NCI-H460 (cell line): ENCODE measurements at places on chromosomes 2 and 18. TPM values are rescaled to one million over a fixed set of nuclear protein-coding genes. Genes with fewer than 3 reads are reported as not detected.

DNA sequence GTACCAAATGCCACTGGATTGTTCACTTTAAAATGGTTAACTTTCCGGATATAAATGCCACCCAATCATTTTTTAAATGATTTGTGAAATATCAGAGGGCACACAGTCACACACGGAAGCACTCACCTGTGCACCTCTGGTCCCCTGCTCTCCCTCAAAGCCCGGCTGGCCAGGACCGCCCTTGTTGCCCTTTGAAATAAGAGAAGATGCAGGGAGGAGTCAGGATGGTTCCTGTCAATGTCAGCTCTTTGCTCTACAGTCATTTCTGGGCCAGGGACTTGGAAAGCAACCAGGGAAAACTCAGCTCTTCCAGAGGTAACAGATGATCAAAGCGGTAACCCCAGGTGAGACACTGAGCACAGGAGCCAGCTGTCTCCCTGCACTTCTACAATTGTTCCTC is 60.7 kb downstream of the COL6A3 start:
- no peak for DNase-seq

DNA sequence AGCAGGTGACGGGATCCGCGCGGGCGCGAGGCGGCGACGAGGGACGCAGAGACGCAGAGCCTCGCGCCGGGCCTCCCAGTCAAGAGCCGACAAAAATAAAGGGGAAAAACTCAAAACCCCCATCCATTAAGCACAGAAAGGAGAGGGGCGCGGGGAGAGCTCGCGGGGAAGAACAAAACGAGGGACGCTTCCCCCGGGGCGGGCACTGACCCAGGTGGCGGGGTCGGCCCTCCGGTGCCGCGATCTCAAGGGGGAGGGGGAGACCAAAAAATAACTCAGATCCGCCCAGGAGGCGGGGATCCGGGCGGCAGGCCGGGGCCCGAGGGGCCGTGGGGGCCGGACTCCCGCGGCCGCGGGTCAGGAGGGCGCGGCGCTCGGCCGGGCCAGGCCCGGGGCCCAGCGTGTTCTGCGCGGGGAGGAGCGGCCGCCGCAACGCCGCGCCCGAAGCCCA is 597 bp downstream of the RNF103 start:
- no peak for DNase-seq

DNA sequence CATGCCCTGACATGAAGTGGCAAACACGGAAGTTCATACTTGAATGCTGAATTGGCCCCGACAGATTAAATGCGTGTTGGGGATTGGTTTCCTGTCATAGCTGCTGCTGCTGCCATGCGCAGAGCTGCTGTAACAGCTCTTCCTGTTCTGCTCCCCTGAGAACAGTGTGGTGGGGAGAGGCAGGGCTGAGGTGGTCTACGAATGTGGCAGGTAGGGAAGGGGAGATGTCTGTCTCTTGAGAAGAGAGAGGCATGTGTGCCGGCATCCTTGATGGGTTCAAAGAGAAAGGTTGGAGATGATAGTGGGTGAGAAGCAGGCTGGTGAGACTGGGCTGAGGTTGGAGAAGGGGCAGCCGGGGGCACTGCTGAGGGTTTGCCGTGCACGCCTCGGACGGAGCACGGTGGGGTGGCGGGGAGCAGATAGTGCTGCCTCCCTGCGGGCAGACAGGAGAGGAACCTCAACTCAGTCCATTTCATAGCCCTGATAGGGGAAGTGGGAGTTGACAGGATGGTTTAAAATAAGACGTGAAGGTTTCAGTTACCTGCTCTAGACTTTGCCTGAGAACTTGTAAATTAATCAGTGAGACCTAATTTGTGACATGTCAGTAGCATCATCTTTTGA is 46.1 kb downstream of the TMEM185B start:
- no peak for DNase-seq

- DNase-seq: no peak
Measured at GRCh38 chr2:579351-579886, 97.8 kb downstream of the TMEM18 start.

GRCh38 chr18:40907842-40908241 is 1047.2 kb upstream of the PIK3C3 start:
- no peak for DNase-seq

DNA sequence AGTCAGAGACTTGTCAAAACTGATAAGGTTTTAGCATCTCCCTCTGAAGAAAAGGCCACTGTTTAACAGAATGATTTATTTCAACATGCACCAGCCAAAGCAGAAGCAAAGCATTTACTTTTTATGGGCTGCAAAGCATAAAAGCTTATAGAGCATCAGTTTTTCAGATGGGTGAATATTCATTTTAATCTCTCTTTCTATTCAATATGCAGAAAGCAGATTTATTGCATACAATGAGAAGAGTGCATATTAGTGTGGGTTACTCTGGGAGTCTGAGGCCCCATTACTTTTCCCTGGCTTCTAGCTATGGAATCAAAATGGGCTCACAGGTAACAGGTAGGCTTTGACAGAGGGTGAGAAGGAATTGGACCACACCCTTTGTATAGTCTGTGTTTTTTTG is 9.0 kb downstream of the PTPRM start:
- DNase-seq: no peak

DNA sequence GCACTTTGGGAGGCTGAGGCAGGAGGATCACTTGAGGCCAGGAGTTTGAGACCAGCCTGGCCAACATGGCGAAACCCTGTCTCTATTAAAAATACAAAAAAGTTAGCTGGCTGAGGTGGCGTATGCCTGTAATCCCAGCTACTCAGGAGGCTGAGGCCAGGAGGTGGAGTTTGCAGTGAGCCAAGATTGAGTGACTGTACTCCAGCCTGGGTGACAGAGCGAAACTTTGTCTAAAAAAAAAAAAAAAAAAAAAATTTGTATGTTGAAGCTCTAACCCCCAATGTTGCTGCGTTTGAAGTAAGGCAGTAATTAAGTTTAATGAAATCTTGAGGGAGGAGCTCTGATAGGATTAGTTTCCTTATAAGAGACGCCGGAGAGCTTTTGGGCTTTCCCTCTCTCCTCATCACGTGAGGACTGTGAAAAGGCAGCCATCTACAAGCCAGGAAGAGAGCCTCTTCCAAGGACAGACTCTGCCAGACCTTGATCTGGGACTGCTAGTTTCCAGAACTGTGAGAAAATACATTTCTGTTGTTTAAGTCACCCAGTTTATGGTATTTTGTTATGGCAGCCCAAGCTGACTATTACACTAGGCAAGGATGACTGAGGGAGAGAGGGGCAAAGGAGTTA is 11.5 kb upstream of the PNPT1 start:
- DNase-seq: no peak

DNA sequence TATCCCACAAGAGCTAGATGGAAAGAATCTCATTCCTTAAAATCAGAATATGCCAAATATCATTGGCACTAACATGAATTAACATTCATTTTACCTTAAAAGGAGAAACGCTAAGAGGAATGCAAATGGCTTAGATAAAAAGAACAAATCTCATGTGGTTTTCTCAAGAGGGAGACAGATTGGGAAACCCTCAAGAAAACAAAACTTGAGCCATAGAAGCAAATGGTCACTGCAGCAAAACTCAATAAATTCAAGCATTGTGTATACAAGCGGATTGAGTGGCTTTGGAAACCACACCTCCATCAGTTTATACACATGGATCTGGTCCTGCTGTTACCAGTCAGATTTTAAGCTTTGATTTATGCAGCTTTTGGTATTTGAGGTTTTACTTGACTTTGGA is 1331.8 kb upstream of the ZEB2 start:
- no peak for DNase-seq

- no peak for DNase-seq
Measured at GRCh38 chr2:225122007-225122406, 79.7 kb upstream of the DOCK10 start.

DNA sequence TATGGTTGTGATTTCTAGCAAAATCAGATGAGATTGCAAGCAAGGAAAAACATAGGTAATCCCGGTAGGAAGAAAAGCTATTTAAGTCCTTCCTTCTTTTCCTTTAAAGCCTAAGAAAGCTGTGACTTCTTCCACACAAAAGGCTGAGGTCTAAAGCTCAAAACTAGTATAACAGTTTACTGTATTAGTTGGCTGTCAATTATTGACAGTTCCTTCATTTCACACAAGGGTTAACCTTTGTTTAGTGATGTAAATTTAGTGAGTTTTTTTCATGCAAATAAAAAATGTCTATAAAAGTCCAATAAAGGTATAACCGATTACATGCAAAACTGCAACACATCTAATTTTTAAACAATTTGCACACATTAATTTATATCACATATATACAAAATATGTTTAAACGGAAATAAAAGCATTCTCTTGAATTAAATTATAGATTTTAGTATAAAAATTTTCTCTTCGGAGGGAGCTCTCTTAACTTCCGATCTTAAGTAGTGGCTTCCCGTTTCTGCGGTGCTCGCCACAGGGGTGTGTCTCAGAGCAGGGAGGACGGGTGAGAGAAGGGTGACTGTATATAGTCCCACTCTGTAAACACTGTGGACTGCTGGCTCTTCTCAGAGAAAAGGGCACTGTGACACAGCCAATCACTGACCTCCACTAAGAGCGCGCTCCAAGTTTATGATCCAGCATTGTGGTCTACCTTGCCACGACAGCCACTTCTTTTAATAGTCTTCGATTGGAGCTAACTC is 33.4 kb downstream of the TTR start:
- no peak for DNase-seq

DNA sequence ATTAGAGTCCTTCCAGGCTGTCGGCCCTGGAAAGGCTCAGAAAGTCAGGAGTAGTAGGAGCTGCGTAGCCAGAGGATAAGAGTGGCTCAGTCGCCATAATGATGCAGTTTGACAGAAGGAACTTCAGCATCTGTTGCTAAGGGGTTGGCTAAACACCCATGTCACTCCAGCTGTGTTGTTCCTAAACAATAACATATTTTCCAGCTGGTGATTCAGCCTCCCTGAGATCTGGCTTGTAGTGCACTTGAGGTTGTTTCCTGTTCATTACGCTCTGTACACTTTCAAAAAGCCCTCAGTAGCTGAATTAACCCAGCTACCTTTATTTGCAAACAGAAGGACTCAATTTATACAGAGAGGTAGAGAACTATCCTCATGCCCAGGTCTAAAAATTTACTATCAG is 39.7 kb upstream of the EPAS1 start:
- DNase-seq: no peak

DNA sequence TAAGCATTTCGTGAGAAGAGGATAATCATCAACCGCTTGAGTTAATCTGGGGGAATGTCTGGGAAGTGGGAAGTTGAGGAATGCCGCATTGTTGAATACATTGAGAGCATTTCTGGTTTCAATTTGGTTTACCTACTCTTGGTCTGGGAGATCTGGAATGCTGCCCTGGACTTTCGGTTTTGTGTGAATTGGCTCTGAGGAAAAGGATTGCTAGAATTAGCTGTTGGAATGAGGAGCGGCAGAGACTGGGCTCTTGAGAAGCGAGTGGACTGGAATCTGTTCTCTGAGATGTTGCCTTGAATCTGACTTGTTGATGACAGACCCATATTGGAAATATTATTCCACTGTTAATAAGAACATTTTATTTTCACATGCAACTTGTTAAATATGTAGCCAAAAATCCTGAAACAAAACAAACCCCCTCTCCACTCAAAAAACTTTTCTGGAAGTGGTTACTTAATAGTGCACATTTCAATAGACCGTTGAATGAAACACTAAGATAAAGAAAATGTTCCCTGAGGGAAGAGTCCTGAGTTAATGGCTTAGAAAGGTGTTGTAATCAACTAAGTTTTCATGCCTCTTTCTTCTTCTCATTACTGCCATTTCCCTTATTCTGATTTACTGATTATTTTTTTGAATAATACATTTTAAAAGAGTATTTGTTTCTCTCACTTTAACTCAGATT is 50.8 kb downstream of the PTPRM start:
- no peak for DNase-seq

- no peak for DNase-seq
Measured at GRCh38 chr2:24404491-24404921, 44.2 kb upstream of the ITSN2 start.

GRCh38 chr2:228600265-228600664 is 418.8 kb upstream of the SPHKAP start:
- DNase-seq: no peak

- DNase-seq: no peak
Measured at GRCh38 chr2:230939066-230939591, 14.1 kb upstream of the GPR55 start.

Gene AFF3
- total RNA-seq: 1.1 and 4.1 TPM in 2 replicates

Gene HSBP1L1
- total RNA-seq: 35.9 and 38.6 TPM in 2 replicates

Gene CHRND
- total RNA-seq: 0.05 TPM in 1 of 2 replicates, not detected in the other

Gene CACNB4
- 0.20 TPM in 1 of 2 replicates, not detected in the other for total RNA-seq

Gene GTF2A1L
- total RNA-seq: 0.72 TPM in 1 of 2 replicates, not detected in the other
